Breast epithelium (tissue), 4 donors: ENCODE measurements at places on chromosomes 6 and 20. TPM values are rescaled to one million over a fixed set of nuclear protein-coding genes. Genes with fewer than 3 reads are reported as not detected.

DNA sequence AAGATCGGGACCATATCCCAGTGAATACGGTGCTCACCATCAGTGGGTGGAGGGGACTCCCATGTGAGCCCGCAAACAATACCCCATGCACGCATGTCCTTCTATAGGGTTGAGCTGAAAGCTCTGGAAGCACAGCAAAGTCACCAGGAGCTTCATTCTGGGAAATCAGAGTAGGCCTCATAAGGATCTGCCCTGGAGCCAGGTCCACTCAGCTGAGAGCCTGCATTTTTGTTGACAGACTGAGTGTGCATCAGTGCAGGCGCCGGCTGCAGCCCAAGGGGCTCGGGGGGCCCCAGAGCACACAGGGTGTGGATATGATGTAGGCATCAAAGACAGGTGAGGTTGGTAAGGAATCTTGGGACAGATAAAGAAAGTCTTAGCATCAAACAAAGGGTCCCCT lies 79.8 kb upstream of the CD93 start:
- H3K36me3 ChIP-seq = no peaks in the 10 kb centered on the region
- no peak for DNase-seq
- no peak overlapping the region for H3K27ac ChIP-seq
- no peaks in the 10 kb centered on the region for H3K27me3 ChIP-seq

DNA sequence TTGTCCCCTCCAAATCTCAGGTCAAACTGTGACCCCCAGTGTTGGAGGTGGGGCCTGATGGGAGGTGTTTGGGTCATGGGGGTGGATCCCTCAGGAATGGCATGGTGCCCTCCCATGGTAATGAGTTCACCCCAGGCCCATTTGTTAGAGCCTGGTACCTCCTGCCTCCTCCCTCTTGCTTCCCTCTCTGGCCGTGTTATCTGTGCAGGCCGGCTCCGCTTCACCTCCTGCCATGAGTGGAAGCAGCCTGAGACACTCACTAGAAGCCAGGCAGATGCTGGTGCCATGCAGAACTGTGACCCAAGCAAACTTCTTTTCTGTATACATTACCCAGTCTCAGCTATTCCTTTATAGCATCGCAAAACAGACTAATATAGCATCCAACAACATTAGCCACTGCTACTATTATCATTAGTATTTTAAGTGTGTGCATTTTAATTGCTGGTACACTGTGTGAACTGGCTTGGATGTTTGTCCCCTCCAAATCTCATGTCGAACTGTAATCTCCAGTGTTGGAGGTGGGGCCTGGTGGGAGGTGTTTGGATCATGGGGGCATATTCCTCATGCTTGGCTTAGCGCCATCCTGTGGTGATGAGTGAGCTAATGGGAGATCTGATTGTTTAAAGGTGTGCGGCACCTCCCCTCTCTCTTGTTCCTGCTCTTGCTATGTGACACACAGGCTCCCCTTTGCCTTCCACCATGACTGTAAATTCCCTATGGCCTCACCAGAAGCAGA lies 12.2 kb upstream of the OSER1 start:
- DNase-seq = no peak
- H3K27ac ChIP-seq = no peak overlapping the region
- H3K36me3 ChIP-seq = no peaks in the 10 kb centered on the region
- no peaks in the 10 kb centered on the region for H3K27me3 ChIP-seq
- H3K4me1 ChIP-seq = no peaks in the 10 kb centered on the region
- H3K4me3 ChIP-seq = no peak overlapping the region

DNA sequence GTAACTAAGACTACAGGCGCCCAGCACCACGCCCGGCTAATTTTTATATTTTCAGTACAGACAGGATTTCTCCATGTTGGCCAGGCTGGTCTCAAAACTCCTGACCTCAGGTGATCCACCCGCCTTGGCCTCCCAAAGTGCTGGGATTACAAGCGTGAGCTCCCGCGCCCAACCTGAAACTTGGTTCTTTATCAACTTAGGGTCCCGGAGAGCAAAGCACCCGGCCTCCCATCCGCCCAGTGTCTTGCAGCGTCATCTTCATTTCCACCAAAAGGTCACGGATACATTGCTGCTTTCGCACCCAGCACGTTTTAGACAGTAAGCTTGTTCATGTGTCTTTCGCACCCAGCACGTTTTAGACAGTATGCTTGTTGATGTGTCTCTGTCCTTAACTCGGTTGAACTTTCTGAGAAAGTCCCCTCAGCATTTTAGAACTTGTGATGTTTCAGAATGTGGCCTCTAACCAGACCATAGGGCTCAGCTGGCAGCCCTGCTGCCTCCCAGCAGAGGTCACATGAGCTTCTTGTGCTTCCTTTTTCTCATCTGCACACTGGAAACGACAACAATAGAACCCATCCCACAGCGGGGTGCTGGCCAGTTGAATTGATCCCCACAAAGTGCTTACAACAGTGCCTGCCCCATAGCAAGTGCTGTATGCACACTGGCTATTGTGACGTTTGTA lies 48.8 kb downstream of the PRR18 start:
- no peaks in the 10 kb centered on the region for H3K36me3 ChIP-seq
- no peak for DNase-seq
- peaks cover 12% of the 10 kb centered on the region for H3K27me3 ChIP-seq
- no peak overlapping the region for H3K4me3 ChIP-seq

DNA sequence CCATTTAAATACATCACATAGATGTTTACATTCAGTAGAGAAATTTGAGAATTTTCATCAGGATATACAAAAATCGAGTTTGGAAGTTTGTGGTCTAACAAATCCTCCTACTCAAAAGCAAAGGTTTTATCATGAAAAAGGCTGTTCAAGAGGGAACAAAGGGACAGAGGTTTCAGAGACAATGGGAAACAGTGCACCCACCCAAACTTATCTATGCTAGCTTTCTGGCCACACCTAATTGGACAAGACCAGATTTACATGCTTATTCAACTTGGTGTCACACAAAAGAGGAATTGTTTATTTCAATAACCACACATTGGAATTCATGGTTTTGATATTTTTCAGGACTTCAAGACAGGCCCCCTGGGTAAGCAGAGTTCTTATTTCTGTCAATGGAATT lies 28.4 kb upstream of the RSPO3 start:
- H3K27me3 ChIP-seq = no peaks in the 10 kb centered on the region
- no peak for DNase-seq
- no peak overlapping the region for H3K27ac ChIP-seq
- no peaks in the 10 kb centered on the region for H3K4me1 ChIP-seq
- H3K4me3 ChIP-seq = no peak overlapping the region

DNA sequence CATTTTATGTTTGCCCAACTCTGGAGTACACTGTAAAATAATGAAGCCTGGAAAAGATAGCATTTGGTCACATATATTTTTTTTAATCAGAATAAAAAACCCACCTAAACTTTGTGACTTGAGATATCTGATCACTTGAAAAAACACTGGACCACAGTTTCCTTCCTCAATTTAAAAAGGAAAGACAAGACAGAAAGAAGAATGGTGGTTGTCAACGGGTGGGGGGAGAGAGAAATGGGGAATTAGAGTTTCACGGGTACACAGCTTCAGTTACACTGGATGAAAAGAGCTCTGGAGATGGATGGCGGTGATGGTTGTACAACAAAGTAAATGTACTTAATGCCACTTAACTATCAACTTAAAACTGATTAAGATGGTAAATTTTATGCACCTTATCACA lies 14.7 kb upstream of the DST start:
- H3K27ac ChIP-seq = peak overlapping the region; percentile 85
- H3K36me3 ChIP-seq = no peaks in the 10 kb centered on the region
- H3K4me1 ChIP-seq = peaks cover 5% of the 10 kb centered on the region
- no peak for DNase-seq
- H3K4me3 ChIP-seq = no peak overlapping the region

DNA sequence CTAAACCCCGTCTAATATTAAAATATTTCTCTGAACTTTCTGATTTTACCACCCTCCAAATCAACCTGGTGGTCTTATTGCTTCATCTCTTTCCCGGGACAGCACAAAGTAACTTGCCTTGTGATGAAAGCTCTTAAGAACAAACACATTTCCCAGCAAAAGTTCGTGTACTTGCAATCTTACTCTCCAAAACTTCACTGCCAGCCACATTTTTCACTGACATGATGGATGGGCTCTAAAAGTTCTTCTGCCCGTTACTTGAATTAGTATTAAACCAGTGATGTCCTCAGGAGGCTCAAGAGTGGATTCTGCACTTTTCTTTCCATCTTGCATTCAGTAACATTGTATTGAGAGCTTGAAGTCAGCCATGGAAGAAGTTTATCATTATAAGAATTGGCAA lies 731.6 kb upstream of the GJE1 start:
- H3K36me3 ChIP-seq = no peaks in the 10 kb centered on the region
- H3K4me1 ChIP-seq = no peaks in the 10 kb centered on the region
- no peak for DNase-seq

DNA sequence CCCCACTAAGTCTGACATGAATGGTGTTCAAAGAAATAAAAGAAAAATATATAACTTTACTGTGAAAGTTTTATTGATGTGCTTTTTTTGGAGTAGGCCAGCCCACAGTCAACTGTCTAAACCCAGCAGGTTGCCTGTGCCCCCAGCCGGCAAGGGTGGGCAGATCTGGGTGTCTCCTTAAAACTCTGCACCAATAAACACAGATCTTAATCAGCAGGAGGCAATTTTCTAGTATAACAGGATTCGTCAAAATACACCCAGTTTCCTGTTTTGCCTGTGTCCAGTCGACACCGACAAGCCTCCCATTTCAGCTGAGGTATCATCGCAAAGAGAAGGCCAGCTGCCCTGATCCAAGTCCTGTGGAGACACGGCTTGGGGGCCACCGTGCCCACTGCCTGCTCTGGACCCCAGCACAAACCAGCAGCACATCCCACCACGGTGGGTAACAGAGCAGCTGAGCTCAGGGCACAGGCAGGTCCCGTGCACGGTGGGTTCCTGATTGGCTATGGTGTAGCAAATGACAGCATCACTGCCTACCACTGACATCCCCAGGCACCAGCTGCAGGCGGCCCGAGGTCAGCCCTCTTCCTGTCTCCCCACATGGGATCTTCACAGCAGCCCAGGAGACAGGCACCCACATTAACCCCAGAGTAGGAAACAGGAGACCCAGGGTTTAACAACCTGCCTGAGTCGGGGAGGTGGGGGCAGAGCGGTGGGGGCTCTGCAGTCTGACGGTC lies 15.7 kb downstream of the BMP7 start:
- H3K4me1 ChIP-seq = no peaks in the 10 kb centered on the region
- H3K4me3 ChIP-seq = no peak overlapping the region
- DNase-seq = no peak
- no peaks in the 10 kb centered on the region for H3K36me3 ChIP-seq
- no peak overlapping the region for H3K27ac ChIP-seq

- H3K27me3 ChIP-seq = no peaks in the 10 kb centered on the region
- peaks cover 21% of the 10 kb centered on the region for H3K4me1 ChIP-seq
- H3K4me3 ChIP-seq = peak overlapping the region; percentile 11
- peak overlapping the region; percentile 93 for H3K27ac ChIP-seq
- DNase-seq = no peak
- no peaks in the 10 kb centered on the region for H3K36me3 ChIP-seq
Observed at GRCh38 chr6:43090559-43090956, 14.4 kb downstream of the PTK7 start.

DNA sequence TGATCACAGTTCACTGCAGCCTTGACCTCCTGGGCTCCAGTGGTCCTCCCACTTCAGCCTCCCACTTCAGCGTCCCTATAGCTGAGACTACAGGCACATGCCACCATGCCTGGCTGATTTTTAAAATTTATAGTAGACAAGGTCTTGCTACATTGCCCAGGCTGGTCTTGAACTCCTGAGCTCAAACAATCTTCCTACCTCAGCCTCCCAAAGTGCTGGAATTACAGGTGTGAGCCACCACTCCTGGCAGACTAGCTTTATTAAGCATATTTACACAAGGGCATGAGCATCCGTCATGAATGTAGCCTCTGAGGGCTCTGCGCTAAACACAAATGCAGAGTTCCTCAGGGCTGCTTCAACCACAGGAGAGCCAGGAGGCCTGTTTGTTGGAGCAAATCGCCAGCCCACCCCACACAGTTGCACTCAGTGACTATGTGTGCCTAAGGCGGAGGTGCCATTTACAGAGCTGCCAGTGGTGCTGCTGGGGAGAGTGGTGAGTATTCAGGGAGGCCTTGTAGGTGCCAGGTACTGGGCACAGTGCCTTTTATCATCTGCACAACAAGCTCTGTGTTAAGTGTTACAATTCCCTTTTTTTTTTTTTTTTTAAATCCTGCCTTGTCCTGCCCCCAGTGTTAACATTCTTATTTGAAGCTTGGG lies 78.2 kb downstream of the PSMG4 start:
- H3K4me3 ChIP-seq = no peak overlapping the region
- peak overlapping the region; percentile 67 for H3K27ac ChIP-seq
- no peak for DNase-seq

DNA sequence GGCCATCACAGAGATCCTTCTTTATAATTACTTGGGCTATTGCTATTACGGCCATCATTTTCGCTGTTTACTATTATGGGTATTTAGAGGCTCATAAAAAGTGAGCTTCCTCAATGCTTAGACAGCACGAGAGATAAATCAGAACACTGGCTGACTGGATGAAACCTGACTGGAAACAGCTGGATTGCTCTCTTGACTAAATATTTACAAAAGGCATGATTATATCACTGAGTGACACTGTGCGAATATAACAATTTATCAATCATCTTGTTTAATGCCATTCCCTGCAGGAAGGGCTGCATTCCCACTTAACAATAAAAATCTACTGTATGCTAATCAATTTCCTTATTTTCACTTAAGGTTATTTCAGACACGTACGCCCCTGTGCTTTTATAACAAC lies 260.1 kb upstream of the ARID1B start:
- no peaks in the 10 kb centered on the region for H3K4me1 ChIP-seq
- H3K36me3 ChIP-seq = no peaks in the 10 kb centered on the region
- H3K27me3 ChIP-seq = no peaks in the 10 kb centered on the region
- no peak overlapping the region for H3K4me3 ChIP-seq

DNA sequence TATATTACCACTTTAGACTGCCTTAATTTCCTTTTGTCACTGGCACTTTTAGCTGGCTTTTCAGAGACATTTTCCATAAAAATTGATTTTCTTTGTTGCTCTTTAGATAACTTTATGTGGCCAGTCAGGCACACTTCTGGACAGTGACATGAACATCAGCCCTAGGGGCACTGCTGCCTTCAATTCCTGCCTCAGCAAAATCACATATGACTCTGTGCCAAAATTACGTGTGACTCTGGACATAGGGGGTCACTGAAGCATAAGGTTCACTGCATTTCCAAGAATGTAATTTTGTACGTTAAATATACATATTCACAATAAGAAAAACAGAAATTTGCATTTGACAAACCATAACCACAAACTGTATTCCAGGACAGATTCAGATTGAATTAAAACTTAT lies 66.5 kb downstream of the ESF1 start:
- DNase-seq = no peak
- no peak overlapping the region for H3K4me3 ChIP-seq
- H3K36me3 ChIP-seq = no peaks in the 10 kb centered on the region

Gene BTN1A1
- total RNA-seq = not detected

Gene GPLD1
- total RNA-seq = 2.5 TPM

Gene TSBP1
- not detected for total RNA-seq

Gene CST4
- not detected for total RNA-seq

Gene ASIP
- not detected for total RNA-seq
